Right ventricle myocardium inferior (tissue), 1 donor: ENCODE measurements at places on chromosomes 1 and 21.

GRCh38 chr1:167641786-167642500 is 11.9 kb downstream of the RCSD1 start:
- DNase-seq: no peak

DNA sequence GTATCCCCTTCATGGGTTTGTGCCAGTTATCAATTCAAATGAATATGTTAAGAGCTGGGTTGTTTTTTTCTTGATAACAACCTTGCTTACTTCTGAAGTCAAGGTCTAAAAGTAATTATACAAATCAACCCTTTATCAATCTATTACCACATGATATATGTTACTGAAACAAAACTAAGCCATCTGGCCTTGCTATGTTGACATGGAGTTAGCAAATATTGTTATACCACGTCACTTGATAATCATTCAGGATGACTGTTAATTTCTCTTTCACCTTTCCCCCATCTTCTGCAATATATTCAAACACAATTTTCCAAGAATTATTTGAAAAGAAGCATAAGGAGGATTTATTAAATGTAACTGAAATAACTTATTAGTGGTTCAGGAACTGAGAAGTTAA is 72.6 kb downstream of the DTL start:
- no peak for DNase-seq

DNA sequence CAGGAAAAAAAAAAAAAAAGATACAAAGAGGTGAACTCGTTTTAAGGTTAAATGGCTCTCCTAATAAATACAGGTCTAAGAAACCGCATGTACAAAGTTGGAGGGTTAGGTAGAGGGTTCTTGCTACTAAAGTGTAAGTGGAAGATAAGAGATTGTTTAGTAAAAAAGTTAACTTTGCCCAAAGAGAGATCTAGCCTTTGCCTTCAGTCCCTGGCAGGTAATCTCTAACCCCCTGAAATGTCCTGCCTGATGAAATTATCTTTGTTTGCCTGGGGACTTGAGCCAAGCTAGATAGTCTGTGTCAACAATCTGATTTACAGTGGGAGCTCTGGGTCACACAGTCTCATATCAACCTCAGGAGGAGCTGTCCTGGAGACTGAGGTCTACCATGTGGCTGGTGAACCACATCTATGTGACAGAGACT is 57.6 kb downstream of the TRIM33 start:
- no peak for DNase-seq

GRCh38 chr1:3005771-3006170 is 15.5 kb upstream of the ACTRT2 start:
- no peak for DNase-seq

DNA sequence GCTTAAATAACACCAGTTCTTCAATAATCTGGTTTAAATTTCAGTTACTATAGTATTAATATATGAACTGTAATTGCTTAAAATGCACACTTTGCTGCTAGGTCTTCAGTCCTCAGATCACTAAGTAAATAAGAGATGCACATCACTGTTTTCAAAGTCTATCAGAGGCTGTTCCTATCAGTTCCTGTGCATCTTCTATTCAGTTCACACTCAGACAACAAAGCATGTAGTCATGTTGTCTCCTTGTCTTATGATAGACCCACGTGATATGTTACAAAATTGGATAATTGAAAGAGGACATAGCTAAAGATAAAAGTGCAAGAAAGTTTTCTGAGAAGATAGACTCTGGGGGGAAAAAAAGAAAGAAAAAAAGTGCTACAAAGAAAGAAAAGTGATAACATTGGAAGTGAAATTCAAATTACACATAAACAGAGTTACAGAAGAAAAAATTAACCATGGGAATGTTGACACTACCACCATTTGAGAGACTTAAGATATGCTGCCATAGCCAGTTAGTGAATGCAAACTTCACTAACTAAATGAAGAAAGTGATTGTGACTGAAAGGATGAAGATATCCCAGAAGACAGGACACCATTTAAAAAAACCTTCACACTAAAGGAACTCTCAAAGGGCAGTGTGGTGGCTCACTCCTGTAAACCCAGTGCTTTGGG is 33.9 kb upstream of the TSNAX start:
- DNase-seq: no peak

- no peak for DNase-seq
These were observed 290.2 kb downstream of the LRRC40 start for GRCh38 chr1:69914976-69915765.

GRCh38 chr1:3441410-3441847 is 13.0 kb upstream of the ARHGEF16 start:
- peak; percentile 2 for DNase-seq

GRCh38 chr1:154466921-154467417 is 35.0 kb upstream of the TDRD10 start:
- no peak for DNase-seq

- DNase-seq: no peak
These were observed 23.5 kb downstream of the TRIM62 start for GRCh38 chr1:33158366-33158765.

DNA sequence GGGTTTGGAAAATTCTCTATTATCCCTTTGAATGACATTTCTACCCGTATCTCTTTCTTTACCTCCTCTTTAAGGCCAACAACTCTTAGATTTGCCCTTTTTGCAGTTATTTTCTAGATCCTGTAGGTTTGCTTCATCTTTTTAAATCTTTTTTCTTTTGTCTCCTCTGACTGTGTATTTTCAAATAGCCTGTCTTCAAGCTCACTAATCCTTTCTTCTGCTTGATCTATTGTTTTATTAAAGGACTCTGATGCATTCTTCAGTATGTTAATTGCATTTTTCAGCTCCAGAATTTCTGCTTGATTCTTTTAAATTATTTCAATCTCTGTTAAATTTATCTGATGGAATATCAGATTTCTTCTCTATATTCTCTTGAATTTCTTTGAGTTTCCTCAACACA is 324.3 kb downstream of the PLA2G4A start:
- no peak for DNase-seq

GRCh38 chr1:81804312-81804711 is 3.6 kb downstream of the ADGRL2 start:
- no peak for DNase-seq

DNA sequence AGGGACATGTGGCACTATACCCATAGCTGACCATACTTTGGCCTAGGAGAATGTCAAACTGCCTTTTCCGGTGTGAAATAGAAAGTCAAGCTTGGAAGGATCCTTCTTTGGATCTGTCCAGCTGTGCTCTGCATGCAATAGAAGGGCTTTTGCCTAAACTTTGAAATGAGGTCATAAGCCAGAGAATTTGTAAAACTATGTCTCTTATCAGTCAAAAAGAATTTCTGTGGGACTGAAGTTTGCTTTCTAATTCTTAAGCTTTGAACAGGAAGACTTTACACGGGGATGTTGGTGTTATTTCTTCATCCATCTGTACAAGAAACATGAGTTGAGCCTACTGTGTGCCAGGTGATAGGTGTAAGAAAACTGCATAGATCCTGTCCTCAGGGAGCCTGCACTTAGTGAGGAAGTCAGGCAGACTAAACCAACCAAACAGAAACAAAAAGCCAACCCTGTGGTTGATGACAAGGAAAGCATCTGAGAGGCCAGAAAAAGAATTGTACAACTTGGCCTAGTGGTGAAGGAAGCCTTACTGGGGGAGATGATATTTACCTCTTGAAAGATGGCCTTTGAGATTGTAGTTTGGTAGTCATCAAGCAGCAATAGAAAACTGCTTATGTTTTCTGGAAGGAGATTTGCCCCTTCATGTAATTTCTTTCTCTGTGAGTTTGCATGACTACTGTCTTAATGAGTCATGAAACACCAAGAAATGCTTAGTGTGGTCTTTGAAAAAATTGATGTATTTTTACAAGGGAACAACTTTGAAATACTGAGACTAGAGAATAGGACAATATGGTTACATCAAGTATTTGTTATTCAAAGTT is 24.8 kb downstream of the TGFB2 start:
- DNase-seq: no peak

GRCh38 chr1:160539990-160540858 is 17.2 kb upstream of the SLAMF6 start:
- DNase-seq: no peak

DNA sequence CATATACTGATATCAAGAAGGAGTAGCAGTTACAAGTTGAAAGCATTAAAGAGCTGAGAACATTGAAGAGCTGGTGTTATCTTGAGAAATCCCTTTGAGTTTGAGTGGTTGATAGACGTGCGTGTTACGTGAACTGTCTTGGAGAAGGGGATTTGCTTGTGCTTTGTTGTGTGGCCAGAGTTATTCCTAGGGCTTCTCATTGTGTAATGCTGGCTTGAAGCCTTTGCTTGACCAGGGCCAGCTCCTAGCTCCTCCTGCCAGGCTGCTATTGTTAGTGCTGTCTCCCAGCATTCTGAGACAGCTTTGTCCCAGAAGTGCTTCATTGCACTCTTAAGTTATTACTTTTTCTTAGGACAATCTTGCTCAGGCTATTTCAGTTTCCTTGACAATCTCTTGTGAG is 116.2 kb upstream of the KCNK2 start:
- no peak for DNase-seq

DNA sequence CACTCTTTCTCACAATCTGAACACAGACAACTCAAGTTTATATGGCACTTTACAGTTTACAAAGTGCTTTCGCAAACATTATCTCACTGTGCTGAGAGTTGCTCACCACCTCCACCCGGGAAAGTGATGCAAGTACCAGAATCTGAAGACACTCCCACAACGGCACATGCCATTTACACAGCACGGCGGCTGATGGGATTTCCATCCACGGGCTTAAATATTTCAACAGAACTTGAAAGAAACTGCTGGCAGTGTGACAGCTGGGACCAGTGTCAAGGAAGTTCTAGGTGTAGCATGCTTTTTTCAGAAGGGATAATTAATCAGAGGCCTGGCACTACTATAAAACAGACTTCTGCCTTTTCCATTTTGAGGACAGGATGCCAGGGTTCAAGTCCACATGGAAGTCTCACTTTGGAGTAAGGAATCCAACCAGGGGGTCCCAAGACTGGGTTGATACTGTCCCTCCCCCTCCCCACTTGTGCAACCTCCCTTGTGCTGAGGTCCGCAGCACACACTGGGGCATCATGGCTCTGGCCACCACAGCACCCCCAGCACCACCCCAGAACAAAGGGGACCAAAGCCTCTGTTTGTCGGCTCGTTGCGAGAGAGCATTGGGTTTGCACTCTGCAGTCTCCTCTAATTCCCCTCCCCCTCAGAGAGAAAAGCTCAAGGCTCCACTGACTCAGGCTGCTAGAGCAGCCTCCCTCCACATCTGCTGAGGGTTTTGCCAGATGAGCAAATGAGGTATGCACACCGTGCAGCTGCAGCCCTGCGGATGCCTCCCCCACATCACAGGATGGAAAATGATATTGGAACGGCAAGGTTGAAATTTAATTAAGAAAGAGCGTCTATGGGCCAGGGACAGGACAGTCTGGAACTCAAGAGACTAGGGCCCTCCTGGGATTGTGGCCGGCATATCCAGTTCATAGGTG is 154.9 kb downstream of the TGFBR3 start:
- DNase-seq: no peak

- no peak for DNase-seq
These were observed 12.8 kb downstream of the TMCC2 start for GRCh38 chr1:205240569-205240968.

- DNase-seq: no peak
These were observed 413 bp downstream of the EFCAB7 start for GRCh38 chr1:63523738-63524137.
